ENCODE measurements at places on chromosomes 2 and 18.

DNA sequence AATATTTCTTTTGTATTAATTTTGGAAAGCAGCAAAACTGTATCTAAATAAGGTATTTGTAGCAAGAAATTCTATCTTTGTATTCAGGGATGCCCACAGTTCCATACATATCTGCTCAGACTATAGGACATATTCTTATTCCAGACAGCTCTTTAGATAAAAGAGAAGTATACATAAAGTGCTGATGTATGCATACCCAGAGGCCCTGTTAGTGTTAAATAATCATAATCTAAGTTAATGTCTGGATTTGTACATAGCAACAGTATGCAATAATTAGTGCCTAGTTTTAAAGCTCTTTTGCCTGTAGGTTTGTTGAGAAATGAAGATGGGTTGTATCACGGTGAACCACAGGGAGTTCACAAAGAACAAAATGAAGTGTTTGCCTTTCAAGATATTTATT lies 428.0 kb upstream of the RGPD4 start:
- no peak for DNase-seq

DNA sequence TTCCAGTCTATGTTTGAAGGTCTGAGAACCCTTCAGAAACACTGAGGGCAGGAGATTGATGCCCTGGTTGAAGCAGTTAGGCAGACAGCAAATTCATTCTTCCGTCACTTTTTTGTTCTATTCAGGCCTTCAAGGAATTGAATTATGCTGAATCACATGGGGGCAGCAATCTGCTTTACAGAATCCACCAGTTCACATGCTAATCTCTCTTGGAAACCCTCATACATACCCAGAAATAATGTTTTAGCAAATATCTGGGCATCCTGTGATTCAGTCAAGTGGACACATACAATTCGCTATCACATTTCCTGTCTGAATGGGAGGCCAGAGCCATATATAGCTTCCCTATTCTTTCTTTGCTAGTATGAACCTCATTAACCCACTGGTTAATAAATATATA lies 301.4 kb upstream of the CNTNAP5 start:
- DNase-seq, result no peak

- DNase-seq, result no peak
These were observed 32.1 kb upstream of the CHRNA1 start for GRCh38 chr2:174796319-174796771.

DNA sequence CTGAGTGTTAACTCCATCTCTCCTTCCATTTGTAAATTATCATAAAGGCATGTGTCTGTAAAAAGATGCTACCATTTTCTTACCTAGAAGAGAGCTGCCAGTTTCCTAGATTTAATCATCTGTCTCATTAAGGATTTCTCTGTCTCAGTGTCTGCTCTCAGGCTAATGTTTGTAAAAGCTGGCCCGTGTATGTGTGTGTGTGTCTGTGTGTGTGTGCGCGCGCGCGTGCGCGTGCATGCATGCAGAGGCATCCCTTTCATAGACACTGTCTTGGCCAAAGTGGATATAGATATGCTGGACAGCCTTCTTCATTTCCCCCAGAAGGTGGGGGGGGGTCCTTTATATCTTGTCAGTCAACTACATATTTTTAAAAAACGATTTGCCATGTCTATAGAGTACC lies 18.9 kb downstream of the MGAT5 start:
- DNase-seq, result no peak

DNA sequence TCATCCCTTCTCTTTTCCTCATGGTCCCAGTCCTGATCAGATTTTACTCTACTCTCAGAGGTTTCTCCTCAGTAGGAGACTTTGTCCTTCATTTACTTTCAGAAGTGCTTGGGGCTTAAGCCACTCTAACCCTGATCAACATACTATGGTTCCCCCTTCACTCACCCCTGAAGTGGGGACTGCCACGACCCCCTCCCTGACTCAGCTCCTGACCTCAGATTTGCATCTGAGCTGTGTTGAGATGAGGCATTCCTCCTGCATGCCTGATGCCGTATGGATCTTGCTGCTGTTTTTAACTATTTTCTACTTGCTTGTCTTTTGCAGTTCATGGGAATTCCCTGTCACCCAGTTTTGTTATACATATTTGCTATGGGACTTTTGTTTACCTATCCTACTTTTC lies 306.7 kb upstream of the CHST9 start:
- DNase-seq, result no peak

- no peak for DNase-seq
These were observed 61.7 kb upstream of the ACTR3 start for GRCh38 chr2:113828049-113828742.

GRCh38 chr2:234306426-234307173 lies 190.3 kb downstream of the ARL4C start:
- DNase-seq, result no peak

- DNase-seq, result no peak
These were observed 182.4 kb downstream of the CELF4 start for GRCh38 chr18:37383036-37383785.

- no peak for DNase-seq
These were observed 15.4 kb upstream of the RBMS1 start for GRCh38 chr2:160509016-160509415.
